ENCODE measurements at places on chromosomes 3 and 15.
A peak's percentile ranks its signal among the peaks of the same experiment; 100 is the strongest.

DNA sequence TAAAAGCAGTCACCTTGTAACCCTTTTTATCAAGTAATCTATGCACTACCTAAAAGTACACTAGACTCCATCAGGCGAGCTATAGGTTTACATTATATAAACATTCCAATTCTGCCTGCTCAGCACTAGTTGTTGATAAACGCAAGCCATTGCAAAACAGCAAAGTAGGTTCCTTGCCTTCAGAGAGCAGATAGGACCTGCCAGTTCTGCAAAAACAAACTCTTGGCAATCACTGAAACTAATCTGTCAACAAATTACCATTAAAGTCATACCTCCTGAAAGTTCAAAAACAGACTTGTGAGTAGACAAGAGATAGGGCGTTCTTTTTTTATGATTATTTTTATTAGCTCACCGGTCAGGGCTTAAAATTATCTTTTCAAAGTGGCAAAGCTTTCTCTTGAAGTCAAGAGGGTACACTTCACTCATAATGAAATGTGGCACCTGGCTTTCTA, 392.5 kb downstream of the FOXP1 start:
- DNase-seq, result no peak

DNA sequence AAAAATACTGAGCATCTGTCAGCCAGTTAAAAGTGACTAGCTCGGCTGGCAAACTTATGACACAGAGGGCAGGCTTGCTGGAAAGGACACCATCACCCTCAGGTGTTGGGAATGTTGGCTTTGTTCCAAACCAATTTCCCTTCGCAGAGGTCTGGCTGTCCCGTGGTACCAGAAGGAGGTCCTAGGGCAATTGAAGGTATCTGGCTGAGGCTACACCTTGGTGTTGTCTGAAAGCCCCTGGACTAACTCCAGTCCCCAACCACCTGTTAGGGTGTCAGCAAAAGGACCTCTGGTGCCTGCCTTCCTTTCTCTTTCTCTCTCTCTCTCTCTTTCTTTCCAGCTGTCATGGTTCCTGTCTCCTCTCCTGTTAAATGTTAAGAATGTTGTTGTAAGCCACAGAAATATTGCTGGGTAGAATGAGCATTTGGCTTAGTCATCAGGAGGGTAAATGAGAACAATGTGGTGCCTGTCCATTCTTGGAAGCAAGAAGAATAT, 12.5 kb downstream of the PRR20G start:
- DNase-seq, result peak; percentile 67

DNA sequence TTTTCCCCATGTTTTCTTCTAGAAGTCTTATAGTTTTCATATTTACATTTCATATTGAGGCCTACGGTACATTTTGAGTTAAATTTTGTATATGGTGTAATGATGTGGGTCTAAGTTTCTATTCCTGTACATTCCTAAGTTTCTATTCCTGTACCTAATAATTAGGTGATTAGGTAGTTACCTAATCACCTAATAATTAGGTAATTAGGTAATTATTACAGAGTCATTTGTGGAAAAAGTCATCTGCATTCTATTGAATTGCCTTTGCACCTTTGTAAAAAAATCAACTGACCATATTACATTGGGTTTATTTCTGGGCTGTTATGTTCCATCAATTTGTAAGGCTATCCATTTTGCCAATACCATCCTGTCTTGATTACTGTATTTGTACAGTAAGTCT, 37.1 kb downstream of the MAP4 start:
- no peak for DNase-seq

- DNase-seq, result no peak
Measured at GRCh38 chr3:100777271-100777670, 68.0 kb downstream of the TFG start.

GRCh38 chr3:43273416-43273815, 12.9 kb upstream of the SNRK start:
- no peak for DNase-seq

- DNase-seq, result no peak
Measured at GRCh38 chr3:126372413-126373145, 15.4 kb upstream of the KLF15 start.

- no peak for DNase-seq
Measured at GRCh38 chr3:59401924-59402323, 352.1 kb upstream of the CFAP20DC start.

DNA sequence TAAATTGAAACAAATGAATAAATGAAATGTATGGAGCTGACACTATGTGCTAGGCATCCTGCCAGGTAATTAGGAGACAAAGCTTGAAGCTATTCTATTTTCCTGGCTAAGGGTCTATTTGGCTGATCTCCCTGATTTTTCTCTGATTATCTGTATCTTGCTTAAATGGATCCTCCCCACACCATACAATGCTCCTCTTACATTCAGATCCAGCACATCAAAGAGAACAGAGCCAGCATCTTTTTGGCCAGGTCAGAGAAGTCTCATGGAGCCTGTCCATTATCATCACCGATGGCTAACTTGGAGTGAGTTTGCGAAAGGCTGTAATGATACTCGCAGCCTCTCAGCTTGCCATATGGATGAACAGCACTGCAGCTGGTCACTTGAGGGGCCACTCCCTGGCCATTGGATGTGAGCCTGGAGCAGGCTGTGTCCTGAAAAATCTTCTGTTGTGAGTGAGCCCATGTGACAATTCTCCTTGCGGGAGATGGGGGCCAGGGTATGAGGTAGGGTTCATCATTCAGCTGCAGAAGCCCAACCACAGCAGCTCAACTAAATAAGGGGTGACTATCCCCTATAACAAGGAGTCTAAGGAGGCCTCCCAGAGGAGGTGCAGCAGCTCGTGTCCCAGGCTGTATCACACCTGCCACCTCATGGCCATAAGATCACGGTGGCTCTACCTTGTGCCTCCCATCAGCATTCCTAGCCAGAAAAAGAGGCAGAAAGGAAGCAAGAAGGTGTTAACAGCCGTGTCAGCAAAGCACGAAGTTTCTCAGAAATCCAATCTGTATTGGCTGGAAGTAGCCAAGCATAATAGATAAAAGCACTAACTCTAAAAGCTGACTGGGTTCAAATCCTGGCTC, 69.3 kb upstream of the ST8SIA2 start:
- no peak for DNase-seq

DNA sequence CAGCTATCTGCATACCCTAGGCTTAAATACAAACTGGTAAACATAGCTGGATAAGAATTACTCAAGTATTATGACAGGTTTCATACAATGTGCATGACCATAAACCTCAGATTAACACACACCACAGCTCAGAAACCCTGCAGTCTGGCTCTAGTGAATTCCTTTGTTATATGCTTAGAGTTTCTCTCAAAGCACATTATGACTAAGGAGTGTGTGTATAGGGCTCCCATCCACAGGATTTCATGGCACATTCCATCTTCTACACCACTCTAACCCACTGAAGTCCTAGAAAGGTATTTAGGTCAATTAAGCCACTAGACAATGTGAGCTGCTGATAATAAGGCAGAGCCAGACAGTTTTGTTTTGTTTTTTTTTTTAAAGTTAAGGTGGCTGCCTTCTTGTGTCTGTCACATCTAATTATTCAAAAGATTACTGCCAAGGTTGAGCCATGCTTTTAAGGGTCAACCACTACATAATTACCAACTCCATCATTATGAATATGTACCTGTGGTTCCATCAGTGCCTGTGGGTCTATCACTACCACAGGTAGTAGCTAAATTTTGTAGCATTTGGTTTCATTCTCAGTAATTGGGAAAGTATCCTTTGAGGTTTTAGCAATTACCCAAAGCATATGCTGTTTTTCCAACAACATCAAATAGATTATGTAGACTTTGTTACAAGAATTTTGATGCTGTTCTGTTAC, 107.0 kb downstream of the ALCAM start:
- no peak for DNase-seq

- no peak for DNase-seq
Measured at GRCh38 chr3:113117511-113118234, 93.7 kb upstream of the BOC start.

DNA sequence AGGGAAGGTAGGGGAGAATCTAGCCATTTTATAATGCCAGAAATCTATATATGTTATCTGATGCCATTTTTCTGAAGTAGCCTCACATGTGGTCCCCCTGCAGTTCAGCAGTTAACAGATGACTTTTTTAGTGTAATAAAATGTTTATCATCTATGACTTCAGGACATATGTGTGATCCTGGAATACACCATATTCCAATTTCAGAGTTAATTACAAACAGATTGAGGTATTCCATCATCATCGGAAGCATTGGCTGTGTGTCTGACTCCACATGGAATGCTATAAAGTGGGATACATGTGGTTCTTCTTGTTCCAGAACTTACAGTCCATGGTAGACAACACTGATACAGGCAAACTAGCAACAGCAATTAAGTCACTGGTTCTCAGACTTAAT, 45.9 kb upstream of the LIMD1 start:
- peak; percentile 91 for DNase-seq

DNA sequence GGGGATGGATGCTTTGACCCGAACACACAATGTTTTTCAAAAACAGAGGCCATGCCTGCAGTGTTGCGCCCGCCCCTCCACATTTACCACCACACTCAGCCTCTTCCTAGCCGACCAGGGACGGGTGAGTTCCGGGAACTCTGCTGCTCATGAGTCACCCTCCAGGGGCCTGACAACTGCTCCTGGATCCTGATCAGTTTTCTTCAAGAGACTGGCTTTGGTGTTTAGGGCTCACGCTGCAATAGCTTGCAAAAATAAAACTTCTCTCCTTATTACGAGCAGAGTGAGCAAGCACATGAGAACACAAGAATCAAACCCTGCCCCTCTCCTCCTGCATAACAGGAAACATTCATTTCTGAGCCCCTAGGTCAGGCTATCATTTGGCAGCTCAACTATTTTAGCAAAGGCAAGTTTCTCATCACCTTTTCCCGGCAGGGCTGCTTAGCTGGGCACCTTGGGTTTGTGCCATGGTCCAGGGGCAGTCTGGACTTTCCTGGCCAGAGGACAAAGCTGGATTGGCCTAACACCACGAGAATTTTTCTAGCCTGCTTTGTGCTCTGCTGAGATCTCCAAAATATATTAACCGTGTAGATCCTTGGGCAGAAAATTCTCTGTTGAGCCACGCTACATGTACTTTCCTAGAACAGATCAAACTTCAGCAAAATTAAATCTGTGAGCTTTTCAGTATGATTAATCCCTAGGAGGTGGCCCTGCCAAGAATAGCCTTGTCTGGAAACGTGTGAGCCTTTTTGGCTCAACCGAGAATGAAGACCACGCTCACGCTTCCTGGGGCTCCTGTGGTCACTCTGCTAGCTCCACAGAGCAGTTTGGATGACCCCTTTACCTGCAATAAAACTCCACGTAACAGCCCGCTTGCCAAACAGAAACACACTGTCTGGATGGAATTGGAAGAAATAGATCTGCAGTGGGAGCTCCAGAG, 52.7 kb upstream of the SPATA12 start:
- DNase-seq, result peak; percentile 65

- DNase-seq, result no peak
Measured at GRCh38 chr3:70947579-70947978, 635.1 kb upstream of the MDFIC2 start.

DNA sequence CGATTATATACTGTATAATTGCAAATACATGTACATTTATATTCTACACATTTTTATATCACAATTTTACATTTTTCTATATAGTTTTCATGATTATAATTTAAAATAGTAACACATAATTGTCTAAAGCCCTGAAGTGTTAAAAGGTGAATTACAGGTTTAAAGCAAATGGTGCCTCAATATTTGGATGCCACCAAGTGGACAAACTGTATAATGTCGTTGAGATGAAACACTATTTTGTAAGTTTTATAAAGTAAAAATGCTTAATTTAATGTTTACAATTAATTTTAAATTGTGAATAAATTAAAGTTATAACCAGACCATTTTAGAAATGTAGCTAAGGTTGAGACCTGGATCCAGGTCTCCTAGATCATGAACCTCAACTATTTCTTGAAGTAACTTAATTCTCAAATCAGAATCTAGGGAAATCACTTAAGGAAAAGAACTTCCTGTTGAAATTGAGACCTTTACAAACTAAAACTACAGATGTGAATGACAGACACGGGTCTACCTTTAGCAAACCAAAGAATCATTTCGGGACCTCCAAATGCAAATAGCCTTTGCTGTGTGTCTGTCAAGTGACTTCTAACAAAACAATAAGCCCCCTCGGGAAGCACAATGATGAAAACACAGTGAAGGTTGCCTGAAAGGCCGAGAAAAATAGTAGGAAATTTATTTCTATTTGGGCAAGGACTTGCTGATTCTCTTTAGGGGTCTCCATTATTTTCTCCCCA, 37.8 kb downstream of the EHHADH start:
- DNase-seq, result no peak

GRCh38 chr15:57849317-57849716, 142.8 kb downstream of the POLR2M start:
- DNase-seq, result no peak

DNA sequence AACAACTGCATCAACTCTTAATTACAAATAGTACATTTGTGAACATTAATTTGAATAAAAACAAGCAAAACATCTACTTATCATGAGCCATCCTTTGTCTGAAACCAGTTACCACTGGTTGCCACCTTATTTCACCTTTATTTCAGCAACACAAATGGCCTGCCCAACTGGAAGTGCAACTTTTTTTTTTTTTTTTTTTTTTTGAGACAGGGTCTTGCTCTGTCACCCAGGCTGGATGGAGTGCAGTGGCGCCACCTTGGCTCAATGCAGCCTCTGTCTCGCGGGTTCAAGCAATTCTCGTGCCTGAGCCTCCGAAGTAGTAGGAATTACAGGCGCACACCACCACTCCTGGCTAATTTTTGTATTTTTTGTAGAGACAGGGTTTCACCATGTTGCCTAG, 13.1 kb downstream of the WDR82 start:
- no peak for DNase-seq

DNA sequence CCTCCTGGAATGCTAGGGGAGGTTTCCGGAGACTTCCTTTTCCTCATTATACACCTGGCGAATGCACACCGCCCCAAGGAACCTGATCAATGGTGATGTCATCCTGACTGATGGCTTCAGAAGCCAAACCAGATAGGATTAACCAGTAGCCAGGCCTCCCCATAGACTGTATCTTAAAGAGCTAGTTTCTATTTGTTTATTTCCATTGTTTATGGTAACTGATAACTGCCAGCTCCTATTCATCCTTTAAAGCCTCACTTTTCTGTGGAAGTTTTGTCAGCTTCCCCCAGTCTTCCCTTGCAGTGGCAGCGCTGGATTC, at the start of gene MKRN2OS:
TSS of gene MKRN2OS (minus strand) at position 27 of the 319 bp plus-strand sequence. CDS start 35 bp downstream, outside the sequence.
- DNase-seq, result no peak

- DNase-seq, result no peak
Measured at GRCh38 chr3:112467539-112467938, 31.7 kb downstream of the BTLA start.

GRCh38 chr3:135699741-135700140, 265.8 kb upstream of the PPP2R3A start:
- no peak for DNase-seq

- no peak for DNase-seq
Measured at GRCh38 chr3:184545769-184546168, 15.8 kb upstream of the EPHB3 start.

- DNase-seq, result no peak
Measured at GRCh38 chr3:46334741-46335478, 19.0 kb upstream of the CCR2 start.
